ENCODE measurements at places on chromosomes 16 and 17. TPM values are rescaled to one million over a fixed set of nuclear protein-coding genes. Genes with fewer than 3 reads are reported as not detected.

The EPOP gene
- 10.6 TPM for total RNA-seq

The CASKIN1 gene
- total RNA-seq = 2.1 TPM

The SLC6A2 gene
- 0.50 TPM for total RNA-seq

The SLC2A4 gene
- total RNA-seq = 1.6 TPM

The KRT28 gene
- not detected for total RNA-seq

The STH gene
- total RNA-seq = not detected

The ACE gene
- total RNA-seq = 1.4 TPM

The CD300LD gene
- not detected for total RNA-seq

The SHISA9 gene
- 64.5 TPM for total RNA-seq

The HBA1 gene
- total RNA-seq = not detected

The ANKRD40CL gene
- total RNA-seq = not detected

GRCh38 chr17:31917065-31917529 is 15.6 kb upstream of the UTP6 start:
- no peaks in the 10 kb centered on the region for H3K27me3 ChIP-seq
- no peak overlapping the region for H3K4me3 ChIP-seq
- no peak overlapping the region for H3K27ac ChIP-seq
- no peak for DNase-seq
- no peaks in the 10 kb centered on the region for H3K36me3 ChIP-seq

- no peak overlapping the region for H3K4me3 ChIP-seq
- H3K27me3 ChIP-seq = peaks cover 12% of the 10 kb centered on the region
- no peaks in the 10 kb centered on the region for H3K36me3 ChIP-seq
Observed at GRCh38 chr16:278863-279366, 1.5 kb upstream of the ARHGDIG start.

DNA sequence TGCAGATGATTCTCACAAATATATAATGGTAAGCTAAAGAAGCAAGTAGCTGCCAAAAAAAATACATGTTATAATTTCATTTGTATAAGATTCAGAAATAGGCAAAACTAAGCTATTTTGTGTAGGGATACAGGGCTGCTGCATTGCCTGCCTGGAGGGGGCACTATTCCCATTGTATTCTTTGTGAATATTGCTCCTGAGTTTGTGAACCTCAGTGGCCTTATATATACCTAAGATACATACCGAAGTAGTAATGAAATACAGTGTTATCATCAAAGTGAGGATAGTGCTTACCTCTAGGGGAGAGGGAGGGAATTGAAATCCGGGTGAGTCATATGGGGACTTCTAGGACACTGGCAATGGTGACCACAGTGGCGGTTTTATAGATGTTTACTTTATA is 53.5 kb downstream of the C17orf58 start:
- DNase-seq = no peak
- H3K4me1 ChIP-seq = no peaks in the 10 kb centered on the region
- H3K27ac ChIP-seq = no peak overlapping the region
- no peak overlapping the region for H3K4me3 ChIP-seq

DNA sequence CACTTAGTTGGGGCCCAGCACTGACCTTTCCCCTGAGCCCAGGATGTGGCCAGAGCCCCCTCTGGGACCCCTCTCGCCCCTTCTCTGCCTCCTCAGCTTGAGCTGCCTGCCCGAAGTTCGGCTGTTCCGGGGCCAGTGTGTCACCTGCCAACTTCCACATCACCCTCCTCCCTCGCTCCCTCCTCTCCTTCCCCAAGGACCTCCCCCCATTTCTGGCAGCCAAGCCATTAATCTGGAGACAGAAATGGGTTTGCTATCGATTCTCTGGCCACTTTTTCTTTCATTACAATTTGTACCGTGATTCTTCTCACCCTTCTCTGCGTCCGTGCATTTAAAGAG is 8.8 kb upstream of the ADAM11 start:
- H3K4me1 ChIP-seq = no peaks in the 10 kb centered on the region
- no peak overlapping the region for H3K27ac ChIP-seq
- DNase-seq = no peak
- H3K36me3 ChIP-seq = no peaks in the 10 kb centered on the region

GRCh38 chr16:59988591-59988990 is 1254.5 kb upstream of the GOT2 start:
- H3K36me3 ChIP-seq = no peaks in the 10 kb centered on the region
- no peaks in the 10 kb centered on the region for H3K4me1 ChIP-seq
- DNase-seq = no peak
- no peaks in the 10 kb centered on the region for H3K27me3 ChIP-seq
- H3K27ac ChIP-seq = no peak overlapping the region

DNA sequence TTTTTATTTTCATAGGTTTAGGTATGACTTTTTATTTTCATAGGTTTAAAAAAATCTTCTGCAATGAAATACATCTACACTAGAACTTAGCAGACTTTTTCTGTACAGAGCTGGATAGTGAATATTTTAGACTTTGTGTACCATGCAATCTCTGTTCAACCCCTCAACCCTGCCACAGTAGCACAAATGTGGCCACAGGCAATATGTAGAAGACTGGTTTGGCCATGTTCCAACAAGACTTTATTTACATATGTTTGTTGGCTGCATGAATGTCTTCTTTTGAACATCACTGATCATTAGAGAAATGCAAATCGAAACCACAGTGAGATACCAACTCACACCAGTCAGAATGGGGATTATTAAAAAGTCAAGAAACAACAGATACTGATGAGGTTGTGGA is 229.2 kb downstream of the SHISA9 start:
- no peaks in the 10 kb centered on the region for H3K4me1 ChIP-seq
- no peak for DNase-seq
- H3K4me3 ChIP-seq = no peak overlapping the region
- no peak overlapping the region for H3K27ac ChIP-seq
- H3K36me3 ChIP-seq = peaks cover 12% of the 10 kb centered on the region

DNA sequence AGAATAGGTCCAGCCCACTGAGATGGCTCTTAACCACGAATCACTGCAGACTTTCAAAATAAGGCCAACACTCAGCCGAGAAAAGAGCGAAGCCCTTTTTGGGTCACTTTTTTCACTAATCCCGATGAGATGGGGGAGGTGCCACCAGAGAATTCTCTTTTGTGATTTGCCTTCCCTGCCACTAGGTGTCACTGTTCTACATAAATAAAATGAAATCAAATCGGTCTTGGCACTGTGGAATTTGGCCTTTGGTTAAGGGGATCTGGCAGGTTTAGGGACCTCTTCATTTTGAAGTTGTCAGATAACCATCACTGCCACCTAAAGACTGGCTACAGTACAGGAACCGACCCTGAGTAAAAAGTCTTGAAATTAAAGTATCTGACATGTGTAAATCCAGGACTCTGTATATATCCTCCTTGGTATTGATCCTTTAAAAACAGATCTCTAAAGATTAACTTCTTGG is 147.0 kb downstream of the HS3ST4 start:
- DNase-seq = peak; percentile 12
- H3K27ac ChIP-seq = no peak overlapping the region
- no peaks in the 10 kb centered on the region for H3K4me1 ChIP-seq

GRCh38 chr17:57419940-57420550 is 163.7 kb downstream of the MSI2 start:
- 0 out of 2 replicates have a peak, but pooled peaks cover 5% of the 10 kb centered on the region for H3K4me1 ChIP-seq
- DNase-seq = no peak
- no peaks in the 10 kb centered on the region for H3K36me3 ChIP-seq

GRCh38 chr17:57406981-57407286 is 150.6 kb downstream of the MSI2 start:
- H3K27me3 ChIP-seq = 0 out of 2 replicates have a peak, but pooled peaks cover 13% of the 10 kb centered on the region
- no peak for DNase-seq
- peak overlapping the region; percentile 79 for H3K27ac ChIP-seq
- peak overlapping the region; percentile 43 for H3K4me3 ChIP-seq

DNA sequence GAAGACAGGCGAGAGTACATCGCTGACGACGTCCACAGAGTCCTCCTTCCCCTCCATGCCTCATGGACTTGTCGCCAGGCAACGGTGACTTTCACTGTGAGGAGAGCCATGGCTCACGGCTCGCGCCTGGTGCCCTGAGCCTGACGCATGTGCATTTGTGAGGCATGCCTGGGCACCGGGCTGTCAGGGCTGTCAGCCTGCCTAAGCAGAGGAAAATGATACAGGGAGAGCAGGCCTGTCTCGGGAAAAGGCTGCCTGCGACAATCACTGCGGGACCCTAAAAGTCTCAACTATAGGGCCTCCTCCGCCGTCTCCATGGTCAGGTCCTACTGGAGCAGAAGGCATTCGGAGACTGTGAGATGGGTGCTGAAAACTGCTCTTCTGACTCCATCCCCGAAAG is 135.5 kb upstream of the WSB1 start:
- H3K36me3 ChIP-seq = no peaks in the 10 kb centered on the region
- H3K27me3 ChIP-seq = peaks cover 3% of the 10 kb centered on the region
- no peak overlapping the region for H3K27ac ChIP-seq
- H3K4me1 ChIP-seq = no peaks in the 10 kb centered on the region
- H3K4me3 ChIP-seq = no peak overlapping the region

GRCh38 chr17:81713004-81713555 is 996 bp downstream of the SLC25A10 start:
- no peaks in the 10 kb centered on the region for H3K36me3 ChIP-seq
- no peaks in the 10 kb centered on the region for H3K27me3 ChIP-seq
- peak; percentile 61 for DNase-seq
- H3K4me3 ChIP-seq = peak overlapping the region; percentile 77

Measured in PC-9 (cell line).